ENCODE measurements at places on chromosomes 1 and 21. TPM values are rescaled to one million over a fixed set of nuclear protein-coding genes. Genes with fewer than 3 reads are reported as not detected.

GRCh38 chr1:151443846-151444782, 15.2 kb downstream of the POGZ start:
- DNase-seq: peak; percentile 80

Gene LENEP
- 1.5 TPM for total RNA-seq

Gene ANXA9
- total RNA-seq: 0.65 TPM

DNA sequence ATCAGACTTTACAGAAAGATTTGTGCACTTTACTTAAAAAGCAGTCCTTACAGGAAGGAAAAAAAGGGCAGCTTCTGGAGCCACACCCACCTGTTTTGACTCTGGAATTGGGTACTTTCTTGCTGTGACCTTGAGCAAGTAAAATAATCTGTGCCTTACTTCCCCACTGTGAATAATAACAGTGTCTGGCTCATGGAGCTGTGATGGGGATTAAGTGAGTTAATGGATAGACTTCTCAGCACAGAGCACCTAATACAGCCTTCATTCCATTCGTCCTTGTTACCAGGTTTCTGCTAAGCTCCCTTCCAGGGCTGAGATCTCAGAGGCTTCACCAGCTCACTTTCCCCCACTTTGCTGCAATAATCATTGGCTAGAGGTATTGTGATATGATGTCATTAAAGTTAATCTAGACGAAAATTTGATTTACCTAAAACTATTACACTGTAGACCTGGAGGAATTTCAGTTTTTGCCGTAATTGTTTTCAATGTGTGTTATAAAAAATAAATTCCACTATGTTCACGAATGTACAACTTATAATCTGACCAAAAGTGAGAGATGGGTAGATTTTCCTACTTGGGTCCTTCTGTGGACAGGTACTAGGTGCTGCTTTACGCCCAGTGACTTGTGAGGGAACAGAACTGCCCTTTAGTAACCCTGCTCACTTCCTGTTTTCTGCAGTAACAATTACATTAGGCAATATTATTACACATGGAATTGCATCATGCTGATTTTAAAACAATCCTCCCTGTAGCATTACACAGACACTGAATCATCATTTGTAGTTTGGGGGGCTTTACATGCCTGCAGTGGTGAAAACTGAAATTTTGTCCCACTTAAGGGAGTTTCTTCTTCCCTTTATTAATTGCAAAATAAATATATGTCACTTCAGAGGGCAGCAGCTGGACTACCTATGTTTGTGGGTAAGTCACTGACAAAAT, 19.7 kb upstream of the ABCG1 start:
- peak; percentile 79 for DNase-seq

Gene UQCRH
- 450 TPM for total RNA-seq

DNA sequence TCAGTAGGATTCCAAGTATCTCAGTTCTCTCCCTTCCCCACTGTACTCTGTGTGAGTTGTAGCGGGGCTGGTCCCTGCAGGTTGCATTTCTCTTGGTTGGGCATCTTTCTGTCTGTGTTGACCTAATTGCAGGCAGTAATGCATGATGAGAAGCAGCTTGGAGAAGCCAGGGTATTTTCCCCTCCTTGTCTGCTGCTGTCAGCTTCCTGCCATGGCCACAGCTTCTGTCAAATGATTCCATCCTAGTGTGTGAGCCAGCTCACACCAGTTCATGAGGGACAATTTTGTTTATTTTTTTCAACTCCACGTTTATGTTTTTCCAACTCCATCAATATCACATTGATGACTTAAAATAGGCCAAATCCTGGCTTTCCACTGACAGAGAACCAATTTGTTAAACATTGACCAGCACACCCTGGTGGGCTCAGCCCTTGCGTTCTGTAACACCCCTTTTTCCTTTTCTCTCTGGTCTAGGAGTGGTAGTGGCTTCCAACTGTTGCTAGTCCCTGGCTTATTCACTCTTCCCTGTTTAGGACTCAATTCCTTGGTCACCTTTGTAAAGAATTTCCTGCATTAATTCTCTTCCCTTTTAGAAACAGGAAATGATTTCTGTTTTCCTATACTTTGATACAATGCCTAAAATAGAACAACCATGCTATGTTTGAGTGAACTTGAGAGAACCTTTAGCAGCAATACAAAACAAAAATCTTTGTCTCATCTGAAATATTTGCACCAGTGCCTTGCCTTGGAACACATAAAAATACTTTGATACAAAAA, 44.9 kb upstream of the APOBEC4 start:
- no peak for DNase-seq

- DNase-seq: peak; percentile 74
These were observed 19.8 kb downstream of the SPRTN start for GRCh38 chr1:231357831-231358354.

DNA sequence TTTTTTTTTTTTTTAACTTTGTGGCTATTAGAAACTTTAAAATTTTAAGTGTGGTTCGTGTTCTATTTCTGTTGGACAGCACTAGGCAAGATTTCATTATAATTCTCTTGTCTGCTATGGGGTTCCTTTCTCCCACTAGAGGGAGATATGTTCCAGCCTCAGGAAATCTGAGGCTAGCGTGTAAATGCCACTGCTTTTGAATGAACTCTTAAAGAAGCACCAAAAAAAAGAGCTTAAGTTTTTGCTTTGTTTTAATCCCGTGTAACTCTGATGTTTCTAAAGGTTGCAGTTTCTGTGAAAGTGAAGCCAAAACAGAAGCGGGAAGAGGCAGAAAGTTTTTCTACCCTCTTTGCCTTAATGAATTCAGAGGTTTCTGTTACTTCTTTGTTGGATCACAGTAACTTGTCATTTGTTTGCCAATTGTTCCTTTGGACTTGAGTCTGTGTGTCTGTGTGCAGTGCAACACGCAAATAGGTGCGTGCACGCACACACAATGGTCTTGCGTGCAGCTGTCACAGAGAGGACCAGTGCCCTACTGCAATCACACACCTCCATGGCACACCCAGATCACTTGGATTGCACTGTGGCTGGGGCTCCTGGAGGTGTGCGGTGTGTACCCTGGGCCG, 32.3 kb downstream of the HHAT start:
- peak; percentile 33 for DNase-seq

DNA sequence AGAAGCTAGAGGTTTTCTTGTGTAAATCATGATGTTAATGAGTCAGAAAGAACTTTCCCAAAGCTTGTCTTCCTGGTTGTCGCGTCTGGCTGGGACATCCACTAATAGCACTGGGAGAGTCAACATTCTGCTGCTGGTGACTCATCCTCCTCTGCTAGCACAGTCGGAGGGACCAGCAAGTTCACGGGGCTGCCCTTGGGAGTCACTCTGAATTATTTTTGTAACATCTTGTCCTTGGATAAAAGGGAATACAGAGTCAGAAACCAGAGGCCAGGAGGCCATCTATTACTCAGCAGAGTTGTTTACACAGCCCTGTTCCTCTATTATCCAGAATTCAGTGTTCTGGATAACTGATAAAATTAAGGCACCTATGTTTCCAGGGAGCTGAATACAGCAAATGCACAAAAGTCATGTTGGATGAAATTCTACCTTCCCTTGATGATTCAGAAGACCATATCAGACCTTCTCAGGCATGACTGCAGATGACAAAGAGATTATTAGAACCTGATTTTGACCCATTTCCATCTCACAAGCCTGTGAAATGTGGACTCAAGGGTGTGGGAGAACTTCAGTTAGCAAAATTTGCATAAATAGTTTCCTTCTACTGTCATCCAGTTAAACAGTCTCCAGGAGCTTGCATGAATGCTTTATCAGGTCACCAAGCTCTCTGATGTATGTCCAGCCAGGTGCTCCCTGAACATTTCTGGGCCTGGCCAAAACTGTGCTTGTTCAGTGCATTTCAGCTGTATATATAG, 68.1 kb downstream of the JAK1 start:
- DNase-seq: peak; percentile 46

All from OCI-LY7 (cell line).